ENCODE measurements at places on chromosomes 3 and 15.

GRCh38 chr3:69085168-69085832, 563 bp downstream of the ARL6IP5 start:
- DNase-seq: no peak

GRCh38 chr15:69789648-69790393, 307.9 kb downstream of the TLE3 start:
- no peak for DNase-seq

GRCh38 chr15:69093127-69093526, 67.3 kb upstream of the GLCE start:
- DNase-seq: no peak

DNA sequence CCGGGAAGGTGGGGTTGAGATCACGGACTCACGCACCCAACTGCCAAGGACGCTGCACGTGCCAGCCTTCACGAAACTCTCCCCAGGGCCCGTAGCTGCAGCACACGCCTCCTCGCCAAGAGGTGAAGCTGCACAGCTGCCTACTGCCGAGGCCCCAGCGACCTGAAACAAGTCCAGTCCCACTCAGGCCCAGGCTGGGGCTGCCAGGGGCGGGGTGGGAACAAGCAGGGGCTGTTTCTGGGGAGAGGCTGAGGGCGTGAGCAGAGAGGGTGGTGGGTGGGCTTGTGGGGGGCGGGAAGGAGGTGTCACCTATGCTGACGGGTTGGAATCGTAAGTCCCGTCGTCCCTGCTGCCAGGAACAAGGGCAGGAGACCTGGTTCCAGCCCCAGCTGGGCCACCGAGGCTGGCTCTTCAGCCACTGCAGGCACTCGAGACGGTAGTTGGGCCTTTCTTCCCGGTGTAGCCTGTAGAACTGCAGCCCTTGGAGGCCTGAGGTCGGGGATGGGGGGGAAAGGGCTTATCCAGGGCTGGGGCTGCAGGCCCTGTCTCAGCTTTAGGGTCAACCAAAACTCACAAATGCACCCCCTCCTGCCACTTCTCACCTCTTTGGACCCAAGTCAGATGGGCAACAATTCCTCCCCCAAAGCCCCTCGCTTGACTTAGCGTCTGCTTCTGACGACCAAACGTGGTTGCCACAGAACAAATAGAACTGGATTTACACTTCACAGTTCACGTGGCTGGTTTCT, 44.4 kb downstream of the MUC20 start:
- DNase-seq: no peak

DNA sequence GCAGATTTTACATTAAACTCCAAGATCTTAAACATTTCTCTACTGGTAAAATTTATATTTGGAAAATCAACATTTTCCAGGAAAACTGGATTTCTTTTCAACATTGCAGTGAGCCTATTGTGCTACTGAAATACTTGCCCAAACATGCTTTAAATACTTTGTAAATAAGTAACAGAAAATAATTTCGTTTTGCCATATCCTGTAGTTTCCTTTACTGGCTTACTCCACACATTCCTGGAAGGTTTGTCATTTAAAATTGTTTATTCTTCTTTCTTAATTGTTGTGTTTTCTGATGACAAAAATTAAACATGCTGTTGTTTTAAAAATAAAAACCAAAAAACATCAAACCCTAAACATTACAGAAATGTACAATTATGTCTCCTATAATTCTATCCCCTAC, 22.0 kb downstream of the ACAD11 start:
- DNase-seq: no peak

GRCh38 chr3:156615592-156616173, 58.7 kb upstream of the TIPARP start:
- no peak for DNase-seq

DNA sequence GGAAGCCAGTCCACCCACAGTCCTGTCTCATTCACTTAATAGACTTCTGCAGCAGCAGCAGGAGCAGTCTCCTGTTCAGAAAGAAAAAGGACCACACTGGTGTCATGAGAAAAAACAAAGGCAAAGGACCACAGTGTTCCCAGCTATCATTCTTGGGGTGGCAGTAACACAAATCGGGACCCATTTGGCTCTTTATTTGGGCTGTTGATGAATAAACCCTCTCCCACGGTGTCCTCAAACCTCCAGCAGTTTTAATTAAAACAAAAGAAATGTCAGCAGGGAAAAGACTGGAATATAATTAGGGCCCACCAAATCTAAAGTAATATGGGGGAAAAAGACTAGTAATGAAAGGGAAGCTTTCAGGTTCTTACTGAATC, 210.5 kb upstream of the SLC2A2 start:
- no peak for DNase-seq

- no peak for DNase-seq
Measured at GRCh38 chr3:2370317-2370716, 271.7 kb downstream of the CNTN4 start.

GRCh38 chr15:32979710-32980109, 214.8 kb downstream of the FMN1 start:
- DNase-seq: no peak

- DNase-seq: no peak
Measured at GRCh38 chr3:164186095-164186494, 892.2 kb downstream of the SI start.

- no peak for DNase-seq
Measured at GRCh38 chr15:58302832-58303231, 129.0 kb upstream of the LIPC start.

Measured in KG1 (cell line).